Immature natural killer cell (primary cell): ENCODE measurements at places on chromosomes 1 and 21.
A peak's percentile ranks its signal among the peaks of the same experiment; 100 is the strongest.

- H3K27me3 ChIP-seq, result peaks cover 8% of the 10 kb centered on the region
- H3K4me3 ChIP-seq, result no peak overlapping the region
- H3K27ac ChIP-seq, result no peak overlapping the region
- peaks cover 8% of the 10 kb centered on the region for H3K4me1 ChIP-seq
These were observed 271.3 kb upstream of the KIAA0040 start for GRCh38 chr1:175463853-175464252.

DNA sequence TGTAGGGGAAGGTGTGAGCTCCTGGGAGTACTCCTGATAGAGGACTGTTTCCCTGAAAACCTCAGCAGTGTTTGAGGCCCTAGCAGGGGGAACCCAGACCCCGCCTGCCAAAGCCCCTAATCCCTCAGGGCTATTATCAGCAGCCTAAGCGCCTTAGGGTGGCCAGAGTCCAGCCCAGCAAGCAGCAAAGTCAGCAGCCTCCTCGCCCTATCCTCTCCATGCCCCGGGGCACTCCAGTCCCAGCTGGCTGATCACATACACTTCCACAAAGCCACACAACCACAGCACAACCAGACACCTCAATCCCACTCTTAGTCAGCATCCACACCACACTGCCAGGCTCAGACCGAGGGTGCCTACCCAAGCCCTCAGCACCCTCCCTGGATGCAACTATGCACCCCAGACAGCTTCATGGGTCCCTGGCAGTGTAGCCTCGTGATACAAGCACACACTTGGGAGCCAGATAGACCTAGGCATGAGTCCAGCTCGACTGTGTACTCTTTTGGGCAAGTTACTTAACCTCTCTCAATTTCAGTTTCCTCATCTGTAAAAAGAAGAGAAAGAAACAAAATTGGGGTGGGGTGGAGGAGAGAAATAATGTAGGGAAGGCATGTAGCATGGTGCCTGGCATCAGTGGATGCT is 7.1 kb downstream of the IGSF9 start:
- no peaks in the 10 kb centered on the region for H3K36me3 ChIP-seq
- DNase-seq, result no peak
- no peaks in the 10 kb centered on the region for H3K4me1 ChIP-seq
- peaks cover 14% of the 10 kb centered on the region for H3K27me3 ChIP-seq
- no peak overlapping the region for H3K27ac ChIP-seq

DNA sequence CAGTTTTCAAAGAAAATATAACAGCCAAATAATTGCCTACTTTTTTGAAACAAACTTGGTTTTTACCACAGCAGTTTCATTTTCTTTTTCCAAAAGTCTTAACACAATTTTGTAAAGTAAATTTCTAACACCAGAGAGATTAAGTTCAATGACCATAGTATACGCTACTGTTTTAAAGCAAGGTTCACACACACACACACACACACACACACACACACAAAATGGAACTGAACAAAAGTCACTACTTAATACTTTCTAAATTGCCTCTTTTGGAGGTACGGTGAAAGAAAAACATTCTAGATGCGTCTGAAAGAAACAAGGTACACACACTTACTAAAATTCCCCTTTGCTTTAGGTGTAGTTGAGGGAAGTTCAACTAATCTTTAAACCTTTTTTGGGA is 30.1 kb downstream of the C21orf91 start:
- H3K27me3 ChIP-seq, result peaks cover 2% of the 10 kb centered on the region
- peaks cover 94% of the 10 kb centered on the region for H3K4me1 ChIP-seq
- peak overlapping the region; percentile 84 for H3K27ac ChIP-seq
- H3K36me3 ChIP-seq, result peaks cover 34% of the 10 kb centered on the region

DNA sequence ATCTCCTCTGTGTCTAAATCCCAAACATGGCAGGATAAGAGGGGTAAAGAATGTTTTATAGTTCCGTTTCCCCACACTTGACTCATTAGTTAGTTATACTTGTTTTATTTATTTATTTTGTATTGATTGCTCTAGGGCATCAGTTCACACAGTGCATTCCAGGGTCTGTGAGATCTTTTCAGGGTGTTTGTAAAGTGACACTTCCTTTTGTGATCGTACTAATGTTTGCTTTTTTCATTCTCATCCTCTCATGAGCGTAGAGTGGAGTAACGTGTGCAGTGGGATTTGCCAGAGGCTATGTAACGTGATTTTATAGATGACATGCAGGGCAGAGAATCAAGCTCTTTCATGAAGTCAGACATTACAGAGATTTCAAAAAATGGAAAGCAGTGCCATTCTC is 103.2 kb downstream of the SCCPDH start:
- H3K4me3 ChIP-seq, result no peak overlapping the region
- peaks cover 5% of the 10 kb centered on the region for H3K27me3 ChIP-seq
- H3K36me3 ChIP-seq, result no peaks in the 10 kb centered on the region
- H3K4me1 ChIP-seq, result no peaks in the 10 kb centered on the region
- H3K27ac ChIP-seq, result no peak overlapping the region

DNA sequence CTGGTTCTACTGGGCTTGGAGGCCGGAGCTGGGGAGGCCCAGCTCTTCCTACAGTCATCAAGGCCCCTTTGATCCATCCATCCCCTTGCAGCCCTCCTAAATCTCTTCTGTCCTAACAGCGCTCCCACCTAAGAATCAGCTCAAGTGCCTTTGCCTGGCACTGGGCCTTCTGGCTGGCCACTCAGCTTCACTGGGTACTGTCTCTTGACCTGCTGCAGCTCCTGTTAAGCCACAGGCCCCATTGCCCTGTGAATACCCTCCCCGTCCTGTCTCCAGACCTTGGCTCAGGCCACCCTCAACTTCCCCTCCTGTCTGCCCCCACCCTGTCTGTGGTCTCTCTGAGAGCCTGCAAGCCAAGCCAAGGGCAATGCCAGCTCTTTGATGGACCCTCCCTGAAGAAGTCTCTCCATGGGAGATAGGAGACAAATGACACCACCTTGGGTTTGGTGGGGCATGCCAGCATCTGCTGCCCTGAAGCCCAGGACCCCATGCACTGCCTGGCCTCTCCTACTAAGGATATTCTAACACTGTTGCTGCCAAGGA is 27.3 kb downstream of the FAM151A start:
- H3K27me3 ChIP-seq, result no peaks in the 10 kb centered on the region
- H3K27ac ChIP-seq, result no peak overlapping the region
- H3K4me1 ChIP-seq, result no peaks in the 10 kb centered on the region
- no peak for DNase-seq

DNA sequence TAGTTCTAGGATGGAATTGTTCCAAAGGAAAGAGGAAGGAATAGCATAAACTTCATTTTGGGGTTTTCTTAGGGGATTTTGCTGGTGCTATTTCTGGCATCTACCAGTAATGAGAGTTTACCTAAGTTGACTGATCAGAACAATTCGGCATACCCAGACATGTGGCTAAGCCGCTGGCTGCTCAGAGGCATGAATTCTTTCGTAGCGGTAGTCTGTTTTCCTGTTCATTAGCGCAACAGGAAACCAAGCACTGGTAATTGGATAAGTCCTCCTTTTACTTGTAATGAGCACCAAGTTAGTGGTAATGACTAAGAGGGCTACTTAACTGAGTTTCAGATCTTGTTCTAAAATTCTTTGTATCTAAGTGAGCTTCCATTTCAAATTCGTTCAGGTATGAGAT is 38.6 kb downstream of the C21orf91 start:
- no peaks in the 10 kb centered on the region for H3K27me3 ChIP-seq
- H3K36me3 ChIP-seq, result peaks cover 4% of the 10 kb centered on the region
- H3K4me3 ChIP-seq, result peak overlapping the region; percentile 44

DNA sequence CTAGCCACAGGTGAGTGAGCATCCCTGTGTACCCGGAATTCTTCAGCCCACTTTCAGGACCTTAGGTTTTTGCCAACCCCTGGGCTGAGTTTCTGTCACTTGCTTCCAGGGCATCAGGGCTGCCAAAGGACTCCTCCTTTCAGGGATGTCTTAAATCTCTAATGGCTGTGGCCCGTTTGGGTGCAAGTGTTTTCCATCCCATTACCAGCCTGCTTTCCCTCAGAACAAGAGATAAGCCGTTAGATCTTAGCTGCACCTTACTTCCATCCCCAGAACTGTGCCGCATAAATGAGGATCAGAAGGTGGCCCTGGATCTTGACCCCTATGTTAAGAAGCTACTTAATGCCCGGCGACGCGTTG is 652 bp downstream of the SNAPIN start:
- peak overlapping the region; percentile 93 for H3K27ac ChIP-seq
- H3K4me3 ChIP-seq, result peak overlapping the region; percentile 96
- peaks cover 9% of the 10 kb centered on the region for H3K36me3 ChIP-seq
- peaks cover 6% of the 10 kb centered on the region for H3K27me3 ChIP-seq
- no peak for DNase-seq
- peaks cover 16% of the 10 kb centered on the region for H3K4me1 ChIP-seq
